ENCODE measurements at places on chromosomes 3 and 15.

DNA sequence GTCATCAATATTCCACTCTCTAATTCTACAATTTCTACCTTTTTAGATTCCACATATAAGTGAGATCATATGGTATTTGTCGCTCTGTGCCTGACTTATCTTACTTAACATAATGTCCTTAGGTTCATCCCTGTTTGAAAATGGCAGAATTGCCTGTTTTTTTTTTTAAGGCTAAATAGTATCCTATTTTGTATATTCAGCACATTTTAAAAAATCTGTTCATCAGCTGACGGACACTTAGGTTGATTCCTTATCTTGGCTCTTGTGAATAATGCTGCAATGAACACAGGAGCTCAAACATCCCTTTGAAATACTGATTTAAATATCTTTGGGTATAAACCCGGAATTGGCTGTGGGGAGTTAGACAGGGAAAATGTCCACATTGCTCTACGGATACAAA is 326.7 kb upstream of the THBS1 start:
- H3K36me3 ChIP-seq, result no peaks in the 10 kb centered on the region
- no peak for DNase-seq
- no peaks in the 10 kb centered on the region for H3K4me1 ChIP-seq
- H3K27ac ChIP-seq, result no peak overlapping the region

- no peaks in the 10 kb centered on the region for H3K4me1 ChIP-seq
- no peak overlapping the region for H3K27ac ChIP-seq
- H3K36me3 ChIP-seq, result no peaks in the 10 kb centered on the region
Measured at GRCh38 chr15:75483961-75484360, 32.5 kb upstream of the SIN3A start.

- H3K4me3 ChIP-seq, result no peak overlapping the region
- no peaks in the 10 kb centered on the region for H3K27me3 ChIP-seq
- H3K36me3 ChIP-seq, result no peaks in the 10 kb centered on the region
Measured at GRCh38 chr15:35104526-35105147, 19.5 kb upstream of the NANOGP8 start.

DNA sequence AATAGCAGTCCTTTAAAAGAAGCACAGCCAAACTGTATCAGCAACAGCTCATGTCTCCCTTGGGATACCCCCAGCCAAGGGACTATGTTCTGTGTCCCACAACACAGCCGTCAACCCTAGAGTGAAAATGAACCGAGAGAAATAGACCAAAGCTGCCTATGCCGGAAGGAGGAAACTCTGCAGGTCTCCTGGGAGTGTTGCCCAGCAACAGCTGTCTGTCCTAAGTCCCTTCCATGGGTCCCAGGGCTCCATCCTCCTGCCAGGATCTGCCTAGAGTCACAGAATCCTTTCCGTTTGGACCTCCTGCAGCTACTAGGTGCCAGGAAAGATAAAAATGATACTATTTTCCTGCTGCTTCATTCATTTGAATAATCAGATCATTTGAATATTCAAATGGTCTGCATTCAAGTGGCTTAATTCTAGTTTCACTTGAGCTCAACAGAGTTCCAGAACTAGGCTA is 53.1 kb downstream of the TRANK1 start:
- no peaks in the 10 kb centered on the region for H3K36me3 ChIP-seq
- H3K4me3 ChIP-seq, result no peak overlapping the region
- DNase-seq, result peak; percentile 66
- no peaks in the 10 kb centered on the region for H3K4me1 ChIP-seq
- H3K27me3 ChIP-seq, result no peaks in the 10 kb centered on the region

DNA sequence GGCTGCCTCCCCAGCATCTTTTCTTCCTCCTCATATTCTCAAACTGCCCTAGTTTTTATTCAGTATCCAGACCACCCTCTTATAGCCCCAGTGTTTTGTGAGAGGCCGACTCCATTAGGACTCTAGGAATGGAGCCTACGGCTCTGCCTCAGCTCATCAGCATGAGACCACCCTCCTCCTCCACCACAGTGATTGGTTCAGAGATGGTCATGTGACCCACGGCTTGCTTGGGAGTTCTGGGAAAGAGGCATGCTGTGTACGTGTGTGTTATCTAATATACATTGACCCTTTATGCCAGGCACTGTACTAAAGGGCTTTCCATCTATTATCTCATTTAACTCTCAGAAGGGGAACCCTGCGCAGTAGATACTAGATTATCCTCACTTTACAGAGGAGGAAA is 17.8 kb upstream of the CMTM7 start:
- H3K36me3 ChIP-seq, result no peaks in the 10 kb centered on the region
- H3K4me1 ChIP-seq, result no peaks in the 10 kb centered on the region
- H3K4me3 ChIP-seq, result no peak overlapping the region
- H3K27me3 ChIP-seq, result no peaks in the 10 kb centered on the region
- H3K27ac ChIP-seq, result no peak overlapping the region

DNA sequence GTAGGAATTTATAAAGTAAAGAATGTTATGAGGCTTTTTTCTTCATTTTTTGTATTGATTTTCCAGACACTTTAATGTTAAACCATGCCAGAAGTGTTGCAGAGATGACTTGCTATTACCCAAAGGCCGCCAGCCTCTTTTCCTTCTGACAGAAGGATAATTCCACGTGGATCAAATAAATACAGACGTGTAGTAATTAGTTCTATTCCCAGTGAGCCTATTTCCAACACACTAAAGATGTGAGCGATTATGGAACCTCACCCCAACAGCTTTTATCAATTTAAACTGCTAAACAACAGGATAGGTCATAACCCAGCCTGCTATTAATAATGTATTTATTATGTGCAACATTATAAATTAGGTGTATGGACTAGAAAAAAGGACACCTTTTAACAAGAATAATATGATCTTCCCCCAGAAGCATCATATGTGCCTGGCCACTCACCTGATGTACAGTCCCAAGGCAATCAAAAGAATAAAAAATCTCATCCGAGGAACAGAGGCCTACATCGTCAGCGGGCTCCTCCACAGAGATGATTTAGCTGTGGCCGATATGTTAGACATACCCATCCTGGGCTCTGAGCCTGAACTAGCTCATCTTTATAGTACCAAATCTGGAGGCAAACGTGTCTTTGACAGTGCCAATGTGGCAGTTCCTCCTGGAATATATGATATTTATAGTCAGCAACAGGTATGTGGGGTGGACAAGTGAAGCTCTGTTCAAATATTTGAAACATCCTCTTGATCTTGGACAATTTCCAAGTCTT is 125.9 kb upstream of the C15orf61 start:
- no peak overlapping the region for H3K27ac ChIP-seq
- no peaks in the 10 kb centered on the region for H3K4me1 ChIP-seq
- no peak for DNase-seq
- no peaks in the 10 kb centered on the region for H3K36me3 ChIP-seq

DNA sequence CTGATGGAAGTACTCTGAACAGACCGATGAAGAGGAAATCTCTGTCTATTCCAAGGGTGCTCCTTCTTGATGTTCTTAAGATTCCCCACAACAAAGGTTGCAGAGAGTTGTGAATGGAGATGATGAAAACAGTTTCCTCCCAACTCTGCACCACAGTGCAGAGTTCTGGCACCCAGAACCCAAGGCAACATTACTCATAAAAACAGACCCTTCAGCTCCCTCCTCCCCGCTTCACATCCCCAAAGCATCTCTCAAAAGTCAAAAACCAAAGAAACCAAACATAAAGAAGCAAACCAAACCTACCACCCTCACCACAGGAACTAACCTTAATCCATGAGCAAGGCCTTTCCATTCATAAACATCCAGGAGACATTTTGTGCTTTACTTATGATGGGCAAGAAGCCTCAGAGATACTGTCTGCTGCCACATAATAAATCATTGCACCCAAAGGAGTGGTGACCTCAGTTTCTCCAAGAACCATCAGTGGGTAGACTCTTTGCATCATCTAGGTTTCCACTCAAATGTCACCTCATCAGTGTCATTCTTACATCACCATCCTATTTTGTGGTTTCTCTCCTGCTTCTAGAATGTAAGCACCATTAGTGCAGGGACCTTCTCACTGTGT is 13.2 kb downstream of the PCOLCE2 start:
- no peaks in the 10 kb centered on the region for H3K27me3 ChIP-seq
- H3K36me3 ChIP-seq, result no peaks in the 10 kb centered on the region
- no peaks in the 10 kb centered on the region for H3K4me1 ChIP-seq
- DNase-seq, result no peak
- H3K27ac ChIP-seq, result no peak overlapping the region
- H3K4me3 ChIP-seq, result no peak overlapping the region

GRCh38 chr3:8856071-8856470 is 86.7 kb upstream of the OXTR start:
- H3K27me3 ChIP-seq, result no peaks in the 10 kb centered on the region
- H3K36me3 ChIP-seq, result no peaks in the 10 kb centered on the region
- no peaks in the 10 kb centered on the region for H3K4me1 ChIP-seq
- H3K27ac ChIP-seq, result no peak overlapping the region

- no peak for DNase-seq
- H3K36me3 ChIP-seq, result no peaks in the 10 kb centered on the region
- no peaks in the 10 kb centered on the region for H3K4me1 ChIP-seq
Measured at GRCh38 chr3:27905625-27906024, 183.5 kb upstream of the EOMES start.

DNA sequence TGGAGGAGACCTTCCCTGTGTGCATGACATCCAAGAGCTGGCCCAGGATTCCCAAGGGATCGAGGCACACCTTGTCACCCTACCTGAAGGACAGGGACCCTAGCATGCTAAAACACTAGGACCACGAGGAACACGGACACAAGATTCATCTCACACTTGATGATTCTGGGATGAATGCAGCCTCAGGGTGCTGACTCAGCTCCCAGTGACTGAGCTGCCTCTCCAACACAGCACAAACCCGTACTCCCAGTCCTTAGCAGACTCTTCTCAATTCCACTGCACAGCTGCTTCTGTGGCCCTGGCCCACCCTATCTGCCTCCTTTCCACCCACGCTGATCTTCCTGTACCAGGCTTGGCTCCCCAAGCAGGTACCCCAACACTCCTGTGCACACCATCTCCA is 9.1 kb upstream of the OXTR start:
- H3K27me3 ChIP-seq, result no peaks in the 10 kb centered on the region
- no peak for DNase-seq
- no peak overlapping the region for H3K27ac ChIP-seq
- no peaks in the 10 kb centered on the region for H3K4me1 ChIP-seq
- no peaks in the 10 kb centered on the region for H3K36me3 ChIP-seq
- H3K4me3 ChIP-seq, result no peak overlapping the region

GRCh38 chr3:31772272-31772671 is 208.8 kb downstream of the OSBPL10 start:
- no peak overlapping the region for H3K27ac ChIP-seq
- no peaks in the 10 kb centered on the region for H3K36me3 ChIP-seq
- H3K4me1 ChIP-seq, result no peaks in the 10 kb centered on the region
- H3K27me3 ChIP-seq, result no peaks in the 10 kb centered on the region
- no peak for DNase-seq

DNA sequence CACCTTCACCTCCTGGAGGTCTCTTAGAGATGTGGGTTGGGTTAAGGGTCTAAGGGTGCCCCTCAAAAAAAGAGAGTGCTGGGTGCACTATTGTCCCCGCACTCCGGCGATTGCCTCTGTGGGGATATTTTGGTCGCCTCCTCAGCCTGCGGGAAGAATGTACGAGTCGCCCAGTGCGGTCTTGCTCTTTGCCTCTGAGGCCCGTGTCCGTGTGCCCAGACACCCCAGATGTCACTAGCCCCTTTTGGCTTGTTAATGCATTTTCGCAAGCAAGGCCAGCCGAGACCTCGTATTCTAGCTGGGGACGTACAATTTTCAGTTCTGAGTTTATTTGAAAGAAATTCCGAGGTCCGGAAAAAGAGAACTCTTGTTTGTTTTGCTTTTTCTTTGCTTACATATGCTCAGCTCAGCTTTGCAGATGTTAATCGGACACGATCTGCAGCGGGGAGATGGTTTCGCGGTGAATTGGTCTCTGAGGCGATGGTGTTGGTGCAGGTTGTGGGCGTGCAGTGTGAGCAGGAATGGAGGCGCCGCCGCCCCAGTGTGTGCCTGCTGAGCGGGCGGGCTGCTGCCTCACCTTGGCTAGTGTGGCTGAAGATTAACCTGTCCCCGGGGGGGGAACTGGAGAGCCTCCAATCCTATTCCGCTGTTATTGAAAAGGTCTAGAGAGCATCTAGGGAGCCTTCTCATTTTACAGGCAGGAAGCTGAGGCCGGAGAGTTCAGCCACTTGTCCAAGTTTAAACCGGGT is 1.4 kb downstream of the ST6GAL1 start:
- H3K27ac ChIP-seq, result peak overlapping the region; percentile 87
- no peak for DNase-seq
- no peaks in the 10 kb centered on the region for H3K27me3 ChIP-seq
- peaks cover 14% of the 10 kb centered on the region for H3K4me1 ChIP-seq

- no peak overlapping the region for H3K27ac ChIP-seq
- no peaks in the 10 kb centered on the region for H3K27me3 ChIP-seq
- H3K4me1 ChIP-seq, result no peaks in the 10 kb centered on the region
Measured at GRCh38 chr15:80893777-80894176, 95.8 kb downstream of the MESD start.

GRCh38 chr15:78182336-78182700 is 33.2 kb downstream of the IDH3A start:
- H3K27me3 ChIP-seq, result no peaks in the 10 kb centered on the region
- no peaks in the 10 kb centered on the region for H3K36me3 ChIP-seq
- H3K4me1 ChIP-seq, result no peaks in the 10 kb centered on the region
- H3K27ac ChIP-seq, result no peak overlapping the region

DNA sequence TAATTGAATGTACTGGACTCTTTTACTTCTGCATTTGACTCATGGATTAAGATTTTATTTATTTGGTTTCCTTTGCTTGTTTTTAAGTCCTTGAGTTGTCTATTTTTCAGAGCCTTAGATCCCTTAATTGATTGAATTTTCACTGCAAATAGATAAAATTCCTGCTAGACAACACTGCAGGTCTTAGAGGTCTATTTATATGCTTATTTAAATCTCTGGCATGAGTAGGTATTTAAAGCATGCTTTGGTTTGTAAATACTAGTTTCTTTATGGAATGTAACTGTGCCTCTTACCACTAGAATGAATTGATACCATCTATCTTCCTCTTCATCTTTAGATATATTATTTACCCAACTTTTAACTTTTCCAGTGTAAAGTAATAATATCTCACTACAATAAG is 20.0 kb downstream of the PLSCR5 start:
- no peak overlapping the region for H3K27ac ChIP-seq
- no peak overlapping the region for H3K4me3 ChIP-seq
- no peaks in the 10 kb centered on the region for H3K27me3 ChIP-seq
- no peak for DNase-seq

GRCh38 chr3:132563420-132564069 is 33.5 kb upstream of the ACKR4 start:
- no peaks in the 10 kb centered on the region for H3K4me1 ChIP-seq
- no peak overlapping the region for H3K27ac ChIP-seq
- no peak for DNase-seq
- H3K36me3 ChIP-seq, result no peaks in the 10 kb centered on the region
- H3K27me3 ChIP-seq, result no peaks in the 10 kb centered on the region

DNA sequence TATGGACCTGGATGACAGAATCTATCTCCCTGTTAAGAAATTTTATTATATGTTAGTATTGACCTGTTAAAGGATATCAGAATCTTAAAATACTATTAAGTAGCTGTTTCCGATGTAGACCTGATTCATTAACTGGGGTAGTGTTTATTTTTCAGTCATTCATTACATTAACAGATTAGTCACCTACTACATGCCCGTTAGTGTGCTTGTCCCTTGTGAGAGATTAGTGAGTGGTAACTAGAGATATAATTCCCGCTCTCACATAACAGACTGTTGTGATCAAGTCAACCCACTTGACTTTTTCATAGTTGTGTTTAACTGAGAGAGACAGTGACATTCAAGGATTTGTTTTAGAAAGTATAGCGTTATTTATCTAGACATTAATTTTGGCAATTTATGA is 166.8 kb downstream of the TCF12 start:
- no peak overlapping the region for H3K27ac ChIP-seq
- H3K4me3 ChIP-seq, result no peak overlapping the region
- H3K36me3 ChIP-seq, result no peaks in the 10 kb centered on the region
- DNase-seq, result no peak
- H3K27me3 ChIP-seq, result no peaks in the 10 kb centered on the region

Data from Peyer's patch (tissue), 4 donors.